ENCODE measurements at places on chromosomes 11 and 22.

- no peak for DNase-seq
Measured at GRCh38 chr11:68582416-68583040, 101.8 kb upstream of the GAL start.

DNA sequence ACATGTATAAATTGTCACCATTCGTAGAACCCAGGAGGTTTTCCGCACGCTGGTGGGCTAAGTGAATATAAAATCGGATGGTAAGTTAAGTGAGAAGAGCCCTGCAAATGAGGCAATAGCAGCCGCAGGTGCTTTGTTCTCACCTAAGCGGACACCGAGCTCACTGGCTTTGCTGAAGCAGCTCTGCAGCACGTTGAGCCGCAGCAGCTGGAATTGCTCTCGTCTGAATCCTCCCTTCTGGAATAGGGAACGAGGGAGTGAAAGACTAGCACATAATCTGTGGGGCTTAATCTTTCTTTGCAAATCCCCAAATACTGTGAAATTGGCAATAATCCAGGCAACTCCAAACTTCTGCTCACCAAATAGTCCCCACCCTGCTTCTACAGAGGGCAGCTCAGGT is 488.1 kb downstream of the NTM start:
- no peak for DNase-seq

- no peak for DNase-seq
Measured at GRCh38 chr11:46912526-46913150, 5.7 kb downstream of the LRP4 start.

GRCh38 chr11:65206901-65207300 is 25.2 kb downstream of the CAPN1 start:
- no peak for DNase-seq

- no peak for DNase-seq
Measured at GRCh38 chr11:43983221-43983810, 40.9 kb downstream of the C11orf96 start.

- DNase-seq = no peak
Measured at GRCh38 chr11:69370984-69371709, 77.2 kb downstream of the MYEOV start.

DNA sequence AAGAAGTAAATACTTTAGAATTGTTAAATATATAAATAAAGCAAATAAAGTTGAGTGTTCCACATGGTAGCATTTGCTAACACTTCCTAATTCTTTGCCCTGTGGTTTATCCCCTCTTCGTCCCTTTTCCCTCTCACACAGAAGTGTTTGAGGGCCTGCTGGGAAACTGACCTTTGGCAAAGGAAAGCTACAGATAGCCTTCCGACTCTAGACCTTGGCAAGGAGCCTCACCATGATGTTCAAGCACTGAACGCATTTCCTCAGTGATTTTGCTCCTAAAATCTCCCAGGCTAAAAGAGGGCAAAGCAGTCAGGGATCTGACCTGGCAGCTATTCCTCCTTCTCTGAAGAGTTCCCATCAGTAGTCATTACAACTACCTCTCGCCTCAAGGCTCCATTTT is 52.5 kb upstream of the HORMAD2 start:
- DNase-seq = no peak

DNA sequence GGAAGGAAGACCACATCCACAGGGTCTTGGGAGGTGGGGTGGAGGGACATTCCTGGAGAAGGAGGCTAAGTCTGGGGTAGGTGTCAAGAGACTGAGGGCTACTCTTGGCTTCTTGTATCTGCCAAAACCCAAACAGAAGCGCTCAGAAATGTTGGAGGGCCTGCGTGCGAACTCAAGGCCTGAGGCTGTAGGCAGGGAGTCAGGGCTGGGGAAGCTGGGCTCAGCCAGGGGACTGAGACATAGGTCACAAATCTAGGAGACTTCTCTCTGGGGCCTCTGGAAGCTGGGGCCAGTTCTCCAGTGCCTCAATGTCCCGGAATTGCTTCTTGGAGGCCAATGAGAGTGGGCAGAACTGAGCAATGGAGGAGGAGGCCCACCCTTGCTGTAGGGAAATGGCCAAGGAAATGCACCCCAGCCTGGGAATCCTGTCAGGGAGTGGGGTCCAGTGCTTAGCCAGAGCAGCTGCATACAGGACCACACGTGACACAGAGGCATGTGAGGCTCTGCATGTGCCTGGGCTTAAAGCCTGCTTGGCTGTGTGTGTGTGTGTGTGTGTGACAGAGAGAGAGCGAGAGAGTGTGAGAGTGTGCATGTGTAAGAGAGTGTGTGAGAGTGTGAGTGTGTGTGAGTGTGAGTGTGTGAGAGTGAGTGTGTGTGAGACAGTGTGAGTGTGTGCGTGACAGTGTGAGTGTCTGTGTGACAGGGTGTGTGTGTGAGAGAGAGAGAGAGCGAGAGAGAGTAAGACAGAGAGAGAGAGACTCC is 141.3 kb downstream of the ST3GAL4 start:
- no peak for DNase-seq

DNA sequence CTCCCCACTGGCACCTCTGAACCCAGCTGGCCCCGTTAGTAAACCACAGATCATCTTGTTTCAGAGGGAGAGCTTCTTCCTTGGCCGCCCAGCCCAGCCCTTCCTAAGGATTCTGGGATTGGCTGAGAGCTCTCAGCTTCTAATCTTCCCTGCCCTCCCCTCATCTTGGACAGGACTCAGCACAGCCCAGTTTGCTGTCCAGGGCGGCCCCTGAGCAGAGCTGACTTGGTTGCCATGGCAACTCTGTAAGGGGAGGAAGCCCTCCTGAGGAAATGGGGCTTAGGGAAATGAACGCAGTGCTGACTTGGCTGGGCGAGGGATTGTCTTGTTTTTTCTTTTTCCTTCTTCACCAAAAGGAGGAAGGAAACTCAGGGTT is 4.6 kb downstream of the APOL4 start:
- peak; percentile 45 for DNase-seq

DNA sequence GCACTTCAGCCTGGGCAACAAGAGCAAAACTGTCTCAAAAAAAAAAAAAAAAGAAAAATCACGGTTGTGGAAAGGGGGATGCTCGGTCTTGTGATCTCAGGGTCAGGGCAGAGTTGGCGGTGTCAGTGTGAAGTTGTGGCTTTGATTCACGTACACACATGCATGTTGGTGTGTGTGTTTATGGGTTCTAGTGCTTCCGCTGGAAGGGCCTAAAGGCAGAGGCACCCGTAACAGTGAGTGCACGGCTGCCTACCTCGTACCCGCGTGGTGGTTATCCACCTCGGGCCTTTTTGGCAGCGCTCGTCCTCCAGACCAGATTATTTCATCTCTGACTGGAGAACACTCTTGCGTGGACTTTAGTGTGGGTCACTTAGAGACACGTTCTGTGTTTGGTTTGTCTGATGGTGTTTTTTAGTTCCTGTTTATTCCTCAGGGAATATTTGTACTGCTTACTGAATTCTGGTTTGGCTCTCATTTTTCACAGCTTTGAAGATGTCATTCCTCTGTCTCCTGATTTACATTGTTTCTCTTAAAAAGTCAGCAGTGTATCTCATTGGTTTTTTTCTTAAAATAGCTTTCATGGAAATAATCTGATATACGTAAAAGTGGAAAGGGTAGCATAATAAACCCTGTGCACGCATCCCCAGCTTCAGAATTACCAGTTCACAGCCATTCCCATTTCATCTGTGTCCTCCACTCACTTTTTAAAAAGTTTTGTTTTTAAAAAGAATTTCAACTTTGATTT is 15.6 kb downstream of the ZBED4 start:
- no peak for DNase-seq

DNA sequence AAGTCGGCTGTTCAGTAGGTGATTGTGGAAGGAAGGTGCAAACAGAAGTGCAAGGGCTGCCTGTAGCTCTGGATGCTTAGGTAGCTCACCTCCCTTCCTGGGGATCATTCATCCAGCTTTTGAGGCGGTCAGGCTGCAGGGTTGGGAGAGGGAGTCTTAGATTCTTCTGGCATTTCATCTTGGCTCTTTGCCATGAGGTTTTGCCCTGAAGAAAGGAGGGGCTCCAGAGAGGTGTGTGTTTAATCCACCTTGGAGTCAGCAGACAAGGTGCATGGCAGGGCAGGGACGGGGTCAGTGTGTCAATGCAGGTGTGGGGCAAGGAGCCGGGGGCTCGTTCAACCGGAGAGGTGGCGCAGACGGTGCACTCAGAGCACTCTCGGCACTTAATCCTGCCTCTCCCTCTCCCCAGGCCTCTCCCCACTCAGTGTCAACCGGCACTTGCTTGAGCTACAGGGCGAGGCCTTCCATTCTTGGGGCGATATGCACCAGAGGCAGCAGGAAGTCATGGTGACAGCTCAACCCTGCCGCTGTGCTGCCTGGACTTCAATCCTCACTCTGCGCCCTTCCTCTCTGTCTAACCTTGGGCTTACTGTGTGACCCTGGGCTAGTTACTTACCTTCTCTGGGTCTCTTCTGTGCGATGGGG is 7.2 kb downstream of the ADAMTS15 start:
- no peak for DNase-seq

DNA sequence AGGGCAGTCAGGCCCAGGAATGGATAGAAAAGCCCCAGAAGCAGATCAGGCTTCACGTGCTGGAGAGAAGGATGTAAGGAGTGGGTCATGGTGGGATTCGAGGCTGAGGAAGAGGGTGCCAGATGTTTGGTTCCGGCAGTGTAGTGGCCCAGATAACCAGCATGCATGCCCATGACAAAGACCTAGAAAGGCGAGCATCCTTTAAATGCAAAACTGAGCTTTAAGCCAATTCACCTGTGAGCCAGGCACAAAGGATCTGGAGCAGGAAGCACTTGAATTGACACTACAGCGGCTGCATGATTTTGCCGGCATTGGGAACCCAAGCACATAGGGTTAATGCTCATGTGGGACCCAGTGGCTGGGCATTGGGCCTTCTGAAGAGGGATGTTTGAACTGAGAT is 185.5 kb downstream of the TRIM29 start:
- DNase-seq = no peak

DNA sequence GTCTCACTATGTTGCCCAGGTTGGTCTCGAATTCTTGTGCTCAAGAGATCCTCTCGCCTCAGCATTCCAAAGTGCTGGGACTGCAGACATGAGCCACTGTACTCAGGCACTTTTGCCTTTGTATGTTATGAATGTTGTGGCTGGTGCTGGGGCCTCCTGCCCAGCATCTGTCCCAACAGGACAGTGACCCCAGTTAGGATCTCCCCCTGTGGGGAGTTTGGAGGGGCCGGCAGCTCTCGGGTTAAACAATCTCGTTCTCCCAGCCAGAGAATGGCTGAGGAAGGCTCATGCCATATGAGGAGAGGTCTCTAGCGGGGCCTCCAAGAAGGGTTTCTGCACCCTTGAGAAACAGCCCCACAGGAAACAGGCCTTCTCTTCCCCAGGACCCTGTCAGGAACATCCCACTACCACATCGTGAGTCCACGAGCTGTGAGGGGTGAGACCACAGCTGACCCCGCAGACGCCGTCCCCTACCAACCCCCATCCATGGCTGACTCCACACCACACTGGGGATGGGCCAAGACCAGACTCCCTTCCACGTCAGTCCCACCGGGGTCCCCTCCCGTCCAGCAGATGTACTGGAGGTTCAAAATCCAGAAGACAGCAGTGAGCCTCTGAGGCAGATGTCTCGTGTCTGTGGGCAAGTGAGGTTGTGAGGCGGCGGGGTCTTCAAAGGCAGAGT is 54.1 kb downstream of the SHANK2 start:
- no peak for DNase-seq

DNA sequence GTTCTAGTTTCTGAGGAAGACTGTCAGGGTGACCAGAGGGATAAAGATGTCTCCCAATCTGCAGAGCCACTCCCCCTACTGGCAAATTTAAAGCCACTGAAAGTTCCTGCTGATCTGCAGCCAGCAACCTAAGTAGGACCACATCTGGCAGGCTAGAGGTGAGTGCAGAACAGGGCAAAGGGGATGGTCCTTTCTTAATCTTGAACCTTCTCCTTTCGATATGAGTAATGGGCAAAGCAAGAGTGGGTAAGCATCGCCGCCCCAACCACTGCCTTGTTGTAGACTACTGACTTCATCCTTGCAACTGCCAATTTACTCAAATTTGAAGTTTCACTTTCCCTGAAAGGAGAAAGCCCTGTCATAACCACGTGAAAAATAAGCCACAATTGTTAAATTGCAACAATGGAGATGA is 30.7 kb downstream of the SCUBE2 start:
- DNase-seq = peak; percentile 96

DNA sequence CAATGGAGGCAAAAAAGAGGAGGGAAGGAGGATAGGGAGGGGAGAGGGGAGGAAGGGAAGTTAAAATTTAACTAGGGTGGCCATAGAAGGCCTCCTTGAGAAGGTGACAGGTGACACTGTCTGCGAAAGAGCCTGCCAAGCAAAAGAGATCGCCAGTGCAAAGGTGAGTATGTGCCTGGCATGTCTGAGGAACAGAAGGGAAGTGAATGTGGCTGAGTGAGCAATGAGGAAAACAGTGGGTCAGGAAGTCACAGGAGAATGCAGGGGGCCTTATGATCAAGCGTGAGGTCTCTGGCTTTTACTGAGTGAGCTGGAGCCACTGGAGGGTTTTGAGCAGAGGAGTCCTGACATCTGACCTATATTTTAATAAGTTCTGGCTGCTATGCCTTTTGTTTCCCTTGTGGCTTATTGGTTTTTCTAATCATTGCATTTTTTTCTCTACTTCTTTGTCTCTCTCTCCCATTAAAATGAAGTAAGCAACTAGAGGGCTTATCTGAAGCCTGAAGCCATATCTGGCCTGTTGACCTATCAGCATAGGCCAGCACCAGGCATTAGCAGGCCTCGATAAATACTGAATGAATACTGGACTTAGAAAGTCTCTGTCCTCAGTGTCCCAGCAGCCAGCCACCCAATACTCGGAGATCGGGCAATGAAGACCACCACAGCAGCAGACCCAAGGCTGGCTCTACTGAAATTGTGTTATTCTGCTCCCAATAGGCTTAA is 5.6 kb downstream of the AP1B1 start:
- DNase-seq = no peak

DNA sequence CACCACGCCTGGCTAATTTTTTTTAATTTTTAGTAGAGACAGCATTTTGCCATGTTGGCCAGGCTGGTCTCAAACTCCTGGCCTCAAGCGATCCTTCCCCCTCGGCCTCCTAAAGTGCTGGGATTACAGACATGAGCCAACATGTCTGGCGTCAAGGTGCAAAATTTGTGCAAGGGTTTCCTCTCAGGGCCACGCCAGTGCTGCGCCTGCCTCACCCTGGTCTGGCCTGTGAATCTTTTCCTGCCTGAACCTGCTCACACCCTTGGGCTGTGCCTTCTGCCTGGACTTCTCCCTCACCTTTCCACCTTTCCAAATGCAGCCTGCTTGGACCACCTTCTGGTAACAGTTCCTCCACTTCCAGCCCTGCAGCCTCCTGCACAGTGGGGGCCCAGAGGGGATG is 43.4 kb downstream of the MCM5 start:
- no peak for DNase-seq

DNA sequence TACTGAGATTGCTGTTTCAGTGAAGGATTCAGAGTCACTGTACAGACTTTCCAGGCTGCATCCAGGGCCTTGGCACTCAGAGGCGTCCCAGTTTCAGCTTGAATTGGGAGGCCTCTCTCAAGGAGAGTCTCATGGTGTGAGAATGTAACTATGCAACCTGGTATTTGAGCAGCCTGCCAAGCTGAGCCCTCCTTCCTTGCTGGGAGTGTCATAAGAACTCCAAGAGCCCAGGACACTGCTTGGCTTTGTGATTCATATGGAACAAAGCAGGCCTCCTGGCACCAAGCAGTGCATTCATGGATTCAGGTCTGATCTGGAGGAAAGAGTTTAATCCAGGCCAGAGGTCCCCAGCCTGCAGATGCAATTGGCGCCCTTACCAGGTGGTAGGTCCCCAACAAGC is 171.7 kb downstream of the DBX1 start:
- DNase-seq = no peak

GRCh38 chr11:9057007-9057406 is 34.4 kb downstream of the SCUBE2 start:
- DNase-seq = no peak

All from suppressor macrophage treated with lipopolysaccharide for 4 hours (primary cell).